Small intestine (tissue), 16 donors: ENCODE measurements at places on chromosomes 6 and 20. TPM values are rescaled to one million over a fixed set of nuclear protein-coding genes. Genes with fewer than 3 reads are reported as not detected.

DNA sequence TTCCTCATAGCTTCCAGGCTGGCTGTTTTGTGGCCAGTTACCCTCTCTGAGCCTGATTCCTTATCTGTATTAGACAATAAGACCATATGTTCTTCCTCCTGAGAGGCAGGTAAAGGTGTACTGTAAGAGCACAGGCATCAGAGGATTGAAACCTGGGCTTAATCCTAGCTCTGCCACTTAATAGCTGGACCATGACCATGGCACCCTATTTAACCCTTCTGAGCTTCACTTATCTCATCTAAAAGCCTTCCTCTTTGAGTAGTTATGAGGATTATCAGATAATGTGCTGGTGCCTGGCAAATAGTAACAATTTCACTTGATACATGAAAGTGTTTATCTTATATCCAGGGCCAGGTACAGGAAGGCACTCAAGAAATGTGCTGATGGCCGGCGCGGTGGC, 34.9 kb downstream of the BCL2L1 start:
- no peak overlapping the region for H3K4me3 ChIP-seq
- H3K27ac ChIP-seq = peak overlapping the region; percentile 26
- no peak for DNase-seq
- no peaks in the 10 kb centered on the region for H3K27me3 ChIP-seq
- H3K36me3 ChIP-seq = peaks cover 2% of the 10 kb centered on the region

GRCh38 chr20:24771542-24772061, 177.5 kb upstream of the CST7 start:
- no peaks in the 10 kb centered on the region for H3K27me3 ChIP-seq
- no peak overlapping the region for H3K27ac ChIP-seq
- H3K36me3 ChIP-seq = no peaks in the 10 kb centered on the region
- no peaks in the 10 kb centered on the region for H3K4me1 ChIP-seq
- DNase-seq = no peak
- H3K4me3 ChIP-seq = no peak overlapping the region

GRCh38 chr20:1415667-1416468, 23.0 kb upstream of the FKBP1A start:
- H3K27ac ChIP-seq = no peak overlapping the region
- no peaks in the 10 kb centered on the region for H3K4me1 ChIP-seq
- DNase-seq = peak; percentile 83
- H3K4me3 ChIP-seq = no peak overlapping the region
- H3K27me3 ChIP-seq = no peaks in the 10 kb centered on the region

DNA sequence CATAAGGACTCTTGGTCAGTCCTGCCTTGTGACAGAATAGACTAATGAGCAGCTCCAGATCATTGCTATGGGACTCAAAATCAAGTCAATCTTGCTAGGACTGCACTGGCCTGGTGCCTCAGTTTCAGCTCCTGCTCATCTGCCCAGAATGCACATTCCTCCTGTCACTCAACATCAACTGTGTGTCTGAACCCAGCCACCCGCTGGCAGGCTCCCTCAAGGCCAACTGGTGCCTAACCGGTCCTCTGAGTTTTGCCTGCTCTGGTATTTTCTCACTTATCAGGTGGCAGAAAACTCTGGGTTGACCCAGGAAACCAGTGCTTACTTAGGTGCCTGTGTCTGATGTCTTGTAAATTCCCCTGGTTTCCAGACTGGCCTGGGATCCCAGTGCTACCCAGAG, 297.7 kb downstream of the DHX35 start:
- no peaks in the 10 kb centered on the region for H3K36me3 ChIP-seq
- DNase-seq = no peak
- H3K27me3 ChIP-seq = no peaks in the 10 kb centered on the region
- no peaks in the 10 kb centered on the region for H3K4me1 ChIP-seq
- no peak overlapping the region for H3K4me3 ChIP-seq

DNA sequence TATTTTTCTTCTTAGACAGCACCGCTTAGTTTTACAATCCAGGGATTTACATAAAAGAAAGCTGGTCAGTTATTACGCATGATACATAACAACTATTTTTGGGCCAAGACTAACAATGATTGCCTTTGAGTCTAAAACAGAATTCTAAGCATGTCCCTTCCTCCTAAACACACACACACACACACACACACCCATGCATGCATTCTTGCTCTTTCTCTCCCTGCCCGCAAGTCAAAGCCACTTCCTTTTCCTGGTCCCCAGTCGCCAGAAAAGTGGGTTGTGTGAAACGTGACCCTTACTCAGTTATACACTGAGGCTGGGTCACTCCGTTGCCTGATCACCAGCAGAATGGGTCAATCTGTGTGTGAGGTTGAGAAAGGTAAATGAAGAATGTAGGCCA, 31.4 kb downstream of the FYN start:
- peaks cover 10% of the 10 kb centered on the region for H3K4me1 ChIP-seq
- H3K4me3 ChIP-seq = no peak overlapping the region
- peak overlapping the region; percentile 6 for H3K27ac ChIP-seq
- DNase-seq = peak; percentile 49
- H3K36me3 ChIP-seq = no peaks in the 10 kb centered on the region

DNA sequence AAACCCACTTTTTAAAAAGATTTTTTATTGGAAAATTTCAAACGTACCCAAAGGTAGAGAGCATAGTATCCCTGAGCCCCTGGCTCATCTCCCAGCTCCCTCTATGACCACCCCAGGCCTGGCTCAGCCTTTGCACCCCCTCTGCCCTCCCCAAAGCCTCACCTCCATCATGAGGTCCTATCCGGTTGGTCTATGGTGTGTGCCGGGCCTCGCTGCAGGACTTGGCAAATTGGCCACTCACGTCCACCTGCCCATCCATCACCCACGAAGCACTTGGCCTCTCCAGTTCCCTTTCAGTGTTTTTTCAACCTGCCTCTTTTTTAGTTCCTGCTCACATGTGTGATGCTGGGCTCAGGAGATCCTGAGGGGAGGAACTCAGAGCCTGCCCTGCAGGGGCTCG, 147.4 kb downstream of the CDH4 start:
- H3K36me3 ChIP-seq = no peaks in the 10 kb centered on the region
- H3K4me3 ChIP-seq = no peak overlapping the region
- H3K27ac ChIP-seq = no peak overlapping the region
- H3K27me3 ChIP-seq = no peaks in the 10 kb centered on the region

- no peaks in the 10 kb centered on the region for H3K27me3 ChIP-seq
- no peaks in the 10 kb centered on the region for H3K4me1 ChIP-seq
- no peak overlapping the region for H3K4me3 ChIP-seq
- no peak overlapping the region for H3K27ac ChIP-seq
- H3K36me3 ChIP-seq = no peaks in the 10 kb centered on the region
Measured at GRCh38 chr20:19823216-19823615, 65.2 kb downstream of the RIN2 start.

- H3K27me3 ChIP-seq = no peaks in the 10 kb centered on the region
- no peaks in the 10 kb centered on the region for H3K4me1 ChIP-seq
- H3K36me3 ChIP-seq = no peaks in the 10 kb centered on the region
- peak overlapping the region; percentile 98 for H3K4me3 ChIP-seq
- peak overlapping the region; percentile 50 for H3K27ac ChIP-seq
- DNase-seq = no peak
Measured at GRCh38 chr6:151451417-151451949, 443 bp downstream of the RMND1 start.

GRCh38 chr6:91600561-91600960, 1013.7 kb upstream of the MAP3K7 start:
- DNase-seq = no peak
- H3K36me3 ChIP-seq = no peaks in the 10 kb centered on the region
- no peaks in the 10 kb centered on the region for H3K27me3 ChIP-seq
- H3K4me3 ChIP-seq = no peak overlapping the region

DNA sequence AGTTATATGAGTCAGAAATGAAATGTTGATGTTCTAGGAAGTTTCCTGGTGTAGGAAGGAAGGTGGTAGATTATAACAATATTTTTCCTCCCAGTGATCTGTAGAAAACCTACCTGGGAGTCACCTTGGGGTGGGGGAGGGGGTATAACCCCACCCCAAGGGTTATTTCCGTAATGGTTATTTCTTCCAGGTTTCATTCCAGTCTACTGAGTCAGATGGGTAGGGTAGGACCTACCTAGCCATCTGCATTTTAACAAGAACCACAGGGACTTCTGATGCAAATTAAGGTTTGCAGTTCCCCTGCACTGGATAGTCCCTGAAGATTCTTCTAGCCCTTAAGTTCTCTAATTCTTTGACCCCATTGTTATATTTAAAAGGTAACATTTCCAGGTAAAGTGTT, 88.9 kb downstream of the ARMC2 start:
- no peaks in the 10 kb centered on the region for H3K36me3 ChIP-seq
- DNase-seq = no peak
- H3K27me3 ChIP-seq = no peaks in the 10 kb centered on the region
- peaks cover 12% of the 10 kb centered on the region for H3K4me1 ChIP-seq
- no peak overlapping the region for H3K4me3 ChIP-seq

- no peak overlapping the region for H3K27ac ChIP-seq
- H3K36me3 ChIP-seq = peaks cover 10% of the 10 kb centered on the region
- no peak for DNase-seq
- H3K4me3 ChIP-seq = no peak overlapping the region
- no peaks in the 10 kb centered on the region for H3K27me3 ChIP-seq
- no peaks in the 10 kb centered on the region for H3K4me1 ChIP-seq
Measured at GRCh38 chr20:13770141-13770540, 14.6 kb downstream of the ESF1 start.

DNA sequence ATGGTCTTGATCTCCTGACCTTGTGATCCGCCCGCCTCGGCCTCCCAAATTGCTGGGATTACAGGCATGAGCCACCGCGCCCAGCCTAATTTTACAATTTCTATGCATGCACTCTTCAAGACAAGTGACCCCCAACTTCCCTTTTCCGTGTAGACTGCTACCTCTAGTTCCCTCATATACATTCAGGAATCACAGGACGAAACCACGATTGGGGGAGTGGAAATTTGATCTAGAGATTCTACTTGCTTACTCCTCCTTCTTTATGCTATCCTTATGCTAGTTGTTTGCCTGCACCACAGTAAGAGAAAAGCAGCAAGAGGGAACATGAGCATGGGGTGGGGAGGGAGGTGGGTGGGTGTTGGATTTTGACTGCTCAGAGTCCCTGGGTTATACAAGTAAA, 34.9 kb downstream of the OSTM1 start:
- no peak overlapping the region for H3K4me3 ChIP-seq
- no peak for DNase-seq
- H3K36me3 ChIP-seq = peaks cover 2% of the 10 kb centered on the region
- no peaks in the 10 kb centered on the region for H3K4me1 ChIP-seq
- no peak overlapping the region for H3K27ac ChIP-seq
- no peaks in the 10 kb centered on the region for H3K27me3 ChIP-seq

DNA sequence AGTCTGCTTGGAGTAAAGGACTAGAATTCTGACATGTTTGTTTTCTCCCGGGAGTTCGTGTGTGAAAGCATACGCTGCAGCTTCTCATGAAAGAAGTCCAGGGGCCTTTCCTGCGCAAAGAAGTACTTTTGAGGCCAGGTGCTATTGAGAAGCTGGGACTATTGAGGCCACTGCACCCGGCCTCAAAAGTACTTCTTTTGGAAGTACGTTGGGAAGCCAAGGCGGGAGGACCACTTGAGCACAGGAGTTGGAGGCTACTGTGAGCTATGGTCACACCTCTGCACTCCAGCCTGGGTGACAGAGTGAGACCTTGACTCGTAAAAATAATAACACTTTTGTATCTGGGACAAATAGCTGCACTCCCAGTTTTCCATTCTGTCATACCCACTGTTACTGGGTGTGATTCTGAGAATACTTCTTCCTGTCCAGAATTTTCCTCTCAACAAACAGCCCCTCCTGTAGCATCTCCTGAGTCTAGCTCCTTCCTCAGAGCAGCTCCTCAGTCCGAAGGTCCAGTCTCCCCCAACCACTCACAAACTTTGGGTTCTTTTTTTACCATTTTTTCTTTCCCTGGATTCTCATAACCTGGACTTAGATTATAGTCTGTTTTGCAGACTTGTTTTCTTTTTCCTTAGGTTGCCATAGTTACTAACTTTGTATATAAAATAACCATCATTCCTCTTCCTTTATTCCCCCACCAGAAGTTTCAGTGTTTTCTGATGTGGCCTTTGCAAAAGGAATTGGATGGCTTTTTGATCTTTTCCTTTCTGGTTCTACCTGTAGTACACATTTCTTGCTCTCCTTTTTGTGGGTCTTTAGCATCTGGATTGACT, 12.7 kb downstream of the STK35 start:
- H3K27me3 ChIP-seq = no peaks in the 10 kb centered on the region
- peaks cover 9% of the 10 kb centered on the region for H3K4me1 ChIP-seq
- no peak overlapping the region for H3K4me3 ChIP-seq
- peaks cover 6% of the 10 kb centered on the region for H3K36me3 ChIP-seq
- DNase-seq = no peak

DNA sequence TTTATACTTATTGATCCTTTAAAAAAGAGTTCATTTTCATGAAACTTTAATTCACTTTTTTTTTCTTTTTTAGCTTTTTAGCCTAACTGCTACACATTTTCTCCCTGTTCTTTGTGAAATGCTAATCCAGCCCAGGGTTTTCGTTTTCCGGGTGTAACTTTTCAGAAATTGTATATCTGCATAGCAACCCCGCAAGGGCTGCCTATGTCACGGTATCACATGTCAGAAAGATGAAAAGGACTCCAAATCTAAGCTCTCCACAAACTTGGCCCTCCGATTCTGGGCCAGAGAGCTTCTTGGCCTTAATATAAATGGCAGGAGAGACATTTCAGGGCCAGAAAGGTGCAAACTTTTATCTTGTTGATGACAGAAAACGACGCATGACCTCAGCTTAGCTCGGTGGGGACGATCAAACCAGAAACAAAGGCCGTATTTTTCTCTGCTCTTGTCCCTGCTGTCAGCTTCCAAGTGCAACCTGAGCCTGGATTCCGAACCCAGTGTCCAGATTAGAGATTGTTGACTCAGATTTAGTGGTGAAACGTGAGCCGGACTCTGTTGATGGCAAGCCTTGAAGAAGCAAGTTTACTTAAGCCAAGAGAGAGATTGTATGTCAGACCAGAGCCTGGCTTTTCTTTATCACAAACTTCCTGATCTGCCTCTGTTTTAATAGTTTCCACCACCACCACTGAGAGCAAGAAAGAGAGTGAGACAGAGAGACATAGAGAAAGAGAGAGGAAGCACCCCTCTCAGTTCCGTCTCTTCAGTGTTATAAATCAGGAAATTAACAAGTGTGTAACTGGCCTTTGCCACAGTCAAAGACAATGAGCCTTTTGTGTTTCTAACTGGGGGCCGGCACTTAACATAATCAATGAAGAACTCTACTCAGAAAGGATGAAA, 157.8 kb downstream of the SCML4 start:
- H3K4me1 ChIP-seq = peaks cover 4% of the 10 kb centered on the region
- H3K27ac ChIP-seq = no peak overlapping the region
- no peak overlapping the region for H3K4me3 ChIP-seq
- DNase-seq = peak; percentile 36

DNA sequence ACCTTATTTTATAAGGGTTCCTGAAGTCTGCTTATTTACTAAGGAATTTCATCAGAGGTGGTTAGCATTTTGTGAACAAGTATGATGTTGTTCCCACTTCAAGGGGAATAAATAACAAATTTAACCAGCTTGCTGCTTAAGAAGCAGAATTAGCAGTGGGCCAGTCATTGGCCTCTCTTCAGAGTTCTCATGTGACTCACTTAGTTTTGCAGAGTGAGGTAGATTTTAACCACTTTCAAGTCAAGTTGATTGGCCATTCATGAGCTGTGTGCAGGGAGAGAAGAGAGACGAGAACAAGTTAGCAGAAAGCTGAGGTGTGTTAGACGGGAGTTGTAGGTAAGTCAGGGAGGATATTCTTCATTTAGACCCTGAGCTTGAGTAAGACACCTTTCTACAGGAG, 18.1 kb downstream of the TOP1 start:
- no peak overlapping the region for H3K4me3 ChIP-seq
- no peaks in the 10 kb centered on the region for H3K36me3 ChIP-seq
- H3K27me3 ChIP-seq = no peaks in the 10 kb centered on the region

The TBXT gene
- not detected for polyA plus RNA-seq

The ADAM33 gene
- polyA plus RNA-seq = 0.22 TPM

The RXRB gene
- polyA plus RNA-seq = 43.2 TPM

The FGD2 gene
- 8.8 TPM for polyA plus RNA-seq

The GHRH gene
- polyA plus RNA-seq = not detected

The LRRN4 gene
- not detected for polyA plus RNA-seq
